ENCODE measurements at places on chromosomes 5 and 9. TPM values are rescaled to one million over a fixed set of nuclear protein-coding genes. Genes with fewer than 3 reads are reported as not detected.

SLC27A4 gene
- polyA plus RNA-seq: 15.2 TPM

SPINK1 gene
- 61.4 TPM for polyA plus RNA-seq

EDIL3 gene
- 62.6 TPM for polyA plus RNA-seq

OCLN gene
- polyA plus RNA-seq: 40.8 TPM

PCDHB10 gene
- polyA plus RNA-seq: 7.9 TPM

ANAPC2 gene
- 31.9 TPM for polyA plus RNA-seq

RBM27 gene
- polyA plus RNA-seq: 28.5 TPM

CARTPT gene
- not detected for polyA plus RNA-seq

LCN9 gene
- polyA plus RNA-seq: not detected

SARDH gene
- 9.3 TPM for polyA plus RNA-seq

TMC1 gene
- 0.94 TPM for polyA plus RNA-seq

PHYHD1 gene
- 54.4 TPM for polyA plus RNA-seq

DOLPP1 gene
- 20.2 TPM for polyA plus RNA-seq

DNAH5 gene
- polyA plus RNA-seq: 2.5 TPM

SLC36A2 gene
- polyA plus RNA-seq: 7.4 TPM

KCTD16 gene
- 2.8 TPM for polyA plus RNA-seq

DNA sequence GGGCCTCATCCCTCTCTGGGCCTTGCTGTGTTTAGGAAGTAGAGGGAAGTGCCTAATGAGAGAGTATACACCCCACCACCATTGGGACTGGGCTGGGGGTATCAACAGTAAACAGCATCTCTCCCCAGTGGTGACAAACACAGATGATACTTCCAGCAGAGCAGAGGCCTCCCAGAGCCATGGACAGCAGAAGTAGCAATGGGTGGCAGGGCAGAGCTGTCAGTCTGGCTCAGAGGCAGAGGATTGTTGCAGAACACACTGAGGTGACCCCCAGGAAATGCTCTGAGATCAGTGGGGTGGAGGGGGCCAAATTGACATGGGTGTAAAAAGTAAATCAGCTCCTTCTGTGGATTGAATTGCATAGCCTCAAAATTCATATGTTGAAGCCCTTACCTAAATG lies 12.1 kb upstream of the P4HA2 start:
- no peak for DNase-seq

GRCh38 chr5:121188849-121189248 lies 662.8 kb upstream of the FTMT start:
- no peak for DNase-seq

GRCh38 chr9:20290257-20290656 lies 332.0 kb downstream of the MLLT3 start:
- no peak for DNase-seq

GRCh38 chr5:43078956-43079355 lies 38.8 kb upstream of the ANXA2R start:
- DNase-seq: no peak

DNA sequence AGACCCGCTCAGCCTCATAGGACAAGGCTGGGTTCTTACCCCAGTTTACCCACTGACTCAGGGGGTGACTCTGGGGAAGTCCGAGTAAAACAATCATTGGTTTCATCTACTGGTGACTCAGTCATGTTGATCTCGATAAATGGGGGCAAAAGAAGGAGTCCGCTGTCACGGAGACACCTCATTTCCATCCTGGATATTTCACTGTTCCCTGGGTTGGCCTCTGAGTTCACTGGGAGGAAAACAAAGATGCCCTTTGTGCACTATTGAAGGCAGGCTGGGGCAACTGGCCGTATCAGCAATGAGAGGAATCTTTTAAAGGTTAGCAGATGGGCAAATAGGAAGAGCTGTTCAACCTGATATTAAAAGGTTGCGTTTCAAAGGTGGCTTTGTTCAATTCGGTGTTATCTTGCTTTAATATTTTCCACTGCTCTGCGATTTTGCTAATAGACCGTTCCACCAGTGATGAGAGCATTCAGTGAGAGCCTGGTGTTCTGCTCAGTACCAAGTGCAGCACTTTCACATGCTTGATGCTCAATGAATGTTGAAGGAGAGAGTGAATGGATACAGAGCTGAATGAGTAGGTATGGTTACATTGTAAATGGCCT lies 110.2 kb upstream of the EGFLAM start:
- no peak for DNase-seq

- DNase-seq: no peak
Measured at GRCh38 chr9:111783424-111783823, 11.3 kb downstream of the SHOC1 start.

DNA sequence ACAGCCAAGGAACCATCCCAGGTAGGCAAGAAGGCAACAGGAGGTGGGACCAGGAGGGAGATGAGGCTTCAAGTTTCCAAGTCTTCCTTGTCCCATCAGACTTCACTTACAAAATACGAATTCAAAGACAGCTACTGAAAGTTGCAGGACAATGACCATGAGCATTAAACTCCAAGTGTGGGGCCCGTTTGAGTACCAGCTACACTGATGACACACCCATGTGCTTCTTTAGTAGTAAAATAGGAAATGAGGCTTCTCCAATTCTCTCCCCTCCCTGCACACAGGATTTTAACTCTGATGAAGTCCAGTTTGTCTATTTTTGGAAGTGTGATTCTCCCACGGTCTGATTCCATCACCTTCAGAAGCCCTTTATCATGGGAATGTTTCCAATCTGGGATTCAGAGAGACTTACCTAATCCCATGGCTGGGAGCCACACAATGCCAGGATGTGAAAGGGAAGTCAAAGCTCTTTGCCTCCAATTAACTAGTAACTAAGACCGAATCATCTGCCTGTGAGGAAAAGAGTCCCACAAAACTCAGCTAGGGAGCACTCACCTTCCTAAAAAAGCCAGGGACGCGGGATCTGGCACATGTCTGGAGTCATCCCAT lies 222.8 kb upstream of the MSX2 start:
- DNase-seq: no peak

GRCh38 chr5:135130261-135131215 lies 96.5 kb upstream of the PITX1 start:
- no peak for DNase-seq

GRCh38 chr9:136981588-136982231 lies 1.1 kb upstream of the LCNL1 start:
- no peak for DNase-seq

GRCh38 chr9:22175972-22176545 lies 167.0 kb upstream of the CDKN2B start:
- DNase-seq: no peak

DNA sequence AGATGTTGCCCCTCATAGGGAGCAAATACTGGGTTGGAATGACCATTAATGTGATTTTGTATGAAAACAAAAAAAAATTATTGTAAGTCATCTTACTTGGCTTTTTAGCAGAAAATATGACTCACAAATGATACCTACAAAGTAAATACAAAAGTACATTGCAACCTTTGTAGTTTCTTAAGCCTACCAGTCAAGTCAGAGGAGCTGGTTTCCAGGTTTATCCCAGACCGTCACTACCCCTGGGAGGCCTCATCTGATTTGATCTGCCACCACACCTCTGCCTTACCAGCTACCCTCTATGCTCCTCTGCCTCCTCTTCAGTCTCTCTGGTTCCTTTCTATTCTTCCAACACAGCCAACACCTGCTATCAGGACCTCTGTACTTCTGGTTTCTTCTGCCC lies 349.9 kb upstream of the CCNH start:
- DNase-seq: no peak

DNA sequence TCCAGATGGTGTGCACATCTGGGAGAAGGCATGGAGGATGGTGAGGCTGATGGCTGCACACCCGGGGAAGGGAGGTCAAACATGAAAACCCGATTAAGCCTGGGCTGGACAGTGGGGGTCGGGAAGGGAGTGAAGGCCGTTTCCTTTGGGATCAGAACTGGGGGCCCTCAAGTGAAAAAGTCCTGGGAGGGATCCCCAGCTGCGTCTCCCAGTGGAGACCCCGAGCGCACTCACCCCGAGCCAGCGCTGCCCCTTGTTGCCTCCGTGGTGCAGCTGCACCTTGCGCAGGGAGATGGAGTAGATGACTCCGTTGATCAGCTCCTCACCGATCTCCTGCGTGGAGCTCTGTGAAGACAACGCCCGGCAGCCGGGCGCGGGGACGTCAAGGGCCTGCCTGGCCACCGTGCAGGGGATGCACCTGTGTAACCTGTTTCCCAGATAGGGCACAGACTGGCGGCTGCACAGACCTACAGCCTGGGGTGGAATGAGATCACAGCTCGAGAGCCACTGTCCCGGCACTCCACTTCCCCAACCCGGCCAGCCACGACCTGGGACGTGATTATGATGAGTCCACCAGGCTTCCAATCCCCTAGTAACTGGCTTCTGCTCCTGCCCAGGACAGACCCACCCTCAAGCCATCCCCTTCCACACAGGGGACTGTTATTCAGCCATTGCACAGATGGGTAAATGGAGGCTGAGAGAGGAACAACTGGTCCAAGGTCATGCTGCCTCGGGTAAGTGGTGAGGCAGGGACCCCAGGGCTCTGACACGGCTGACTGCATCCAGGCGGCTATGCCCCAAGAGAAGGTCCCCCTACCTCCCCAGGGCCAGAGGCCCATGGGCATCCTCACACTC lies 9.0 kb downstream of the RALGDS start:
- no peak for DNase-seq

DNA sequence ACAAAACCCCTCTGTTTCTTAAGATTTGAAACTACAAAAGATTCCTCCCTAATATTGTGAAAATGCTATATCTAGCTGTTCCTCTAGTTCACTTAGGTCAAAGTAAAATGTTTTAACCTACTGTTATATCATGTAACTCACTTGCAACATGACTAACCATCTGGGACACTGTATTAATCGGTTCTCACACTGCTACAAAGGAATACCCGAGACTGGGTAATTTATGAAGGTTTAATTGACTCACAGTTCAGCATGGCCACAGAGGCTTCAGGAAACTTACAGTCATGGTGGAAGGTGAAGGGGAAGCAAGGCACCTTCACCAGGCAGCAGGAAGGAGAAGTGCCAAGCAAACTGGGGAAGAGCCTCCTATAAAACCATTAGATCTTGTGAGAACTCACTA lies 34.7 kb downstream of the DIMT1 start:
- no peak for DNase-seq

DNA sequence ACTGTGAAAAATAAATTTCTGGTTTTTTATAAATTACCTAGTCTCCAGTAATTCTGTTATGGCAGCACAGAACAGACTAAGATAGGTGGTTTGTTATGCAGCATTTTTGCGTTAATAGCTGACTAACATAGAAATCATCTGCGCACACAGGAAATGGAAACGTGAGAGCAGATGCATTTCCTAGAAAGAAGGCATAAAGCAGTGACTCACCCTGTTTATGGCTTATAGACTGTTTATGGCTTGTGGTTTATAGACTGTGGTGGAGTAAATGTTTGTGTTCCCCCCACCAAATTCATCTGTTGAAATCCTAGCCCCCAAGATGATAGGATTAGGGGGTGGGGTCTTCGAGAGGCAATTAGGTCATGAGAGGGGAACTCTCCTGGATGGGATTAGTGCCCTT lies 18.3 kb upstream of the OSMR start:
- DNase-seq: no peak

DNA sequence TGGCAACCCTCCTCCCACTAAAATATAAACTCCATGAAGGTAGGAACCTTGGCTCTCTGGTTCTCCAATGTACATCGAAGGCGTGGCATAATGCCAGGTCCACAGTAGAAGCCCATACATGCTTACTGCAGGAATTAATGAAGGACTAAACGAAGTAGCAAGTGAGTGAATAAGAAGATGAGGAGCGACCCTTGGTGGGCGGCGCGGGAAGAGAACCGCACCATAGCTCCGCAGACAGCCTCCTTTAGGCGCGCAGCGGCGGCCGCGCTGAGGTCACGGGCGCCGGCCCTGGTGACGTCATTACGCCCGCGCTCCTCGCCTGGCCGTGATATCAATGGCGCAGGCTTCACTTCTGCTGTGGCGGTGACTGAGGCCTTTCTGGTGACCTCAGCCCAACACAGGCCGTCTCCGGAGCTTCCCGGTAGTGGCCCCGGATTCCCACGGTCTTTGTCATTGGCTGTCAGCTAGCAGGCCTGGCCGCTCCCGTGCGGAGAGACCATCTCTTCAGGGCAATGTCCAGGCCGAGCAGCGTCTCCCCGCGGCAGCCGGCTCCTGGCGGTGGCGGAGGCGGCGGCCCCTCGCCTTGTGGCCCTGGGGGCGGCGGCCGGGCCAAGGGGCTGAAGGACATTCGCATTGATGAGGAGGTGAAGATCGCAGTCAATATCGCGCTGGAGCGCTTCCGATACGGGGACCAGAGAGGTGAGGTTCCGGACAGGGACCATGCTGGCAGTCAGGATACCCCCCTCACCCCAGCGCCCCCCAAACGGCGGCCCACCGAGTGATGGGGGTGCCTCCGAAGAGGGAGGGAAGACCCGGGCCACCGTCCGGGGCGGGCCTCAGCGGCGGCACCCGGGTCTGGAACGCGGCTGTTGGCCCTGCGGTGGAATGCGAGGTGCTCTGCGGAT lies at the start of gene YTHDC2:
Gene YTHDC2 (plus strand): TSS at position 311 of the 905 bp plus-strand sequence. CDS start 202 bp downstream, at position 513.
- peak; percentile 65 for DNase-seq

- no peak for DNase-seq
Measured at GRCh38 chr5:36177715-36178523, 26.0 kb downstream of the SKP2 start.

- no peak for DNase-seq
Measured at GRCh38 chr9:75053869-75054268, 25.8 kb upstream of the CARNMT1 start.

DNA sequence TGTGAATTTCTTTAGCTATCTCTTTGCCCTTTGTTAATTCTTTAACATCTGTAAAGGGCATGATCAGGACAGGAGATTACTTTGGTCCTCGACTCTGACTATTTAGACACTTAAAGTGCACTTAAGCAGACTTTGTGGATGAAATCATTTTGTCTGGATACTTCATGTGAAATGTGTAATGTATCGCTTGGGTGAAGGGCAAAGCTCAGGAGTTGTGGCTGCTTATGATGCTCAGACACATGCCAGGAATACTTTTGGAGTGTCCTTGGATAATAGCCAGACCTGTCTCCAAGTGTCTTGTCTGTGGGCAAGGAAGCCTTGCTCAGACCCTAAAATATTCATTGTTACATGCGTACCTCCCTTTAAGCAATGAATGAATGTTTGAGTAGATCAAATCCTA lies 87.8 kb downstream of the RAI14 start:
- no peak for DNase-seq

- no peak for DNase-seq
Measured at GRCh38 chr9:33437898-33438297, 9.5 kb downstream of the AQP3 start.

GRCh38 chr9:134678206-134678605 lies 36.6 kb downstream of the COL5A1 start:
- no peak for DNase-seq

DNA sequence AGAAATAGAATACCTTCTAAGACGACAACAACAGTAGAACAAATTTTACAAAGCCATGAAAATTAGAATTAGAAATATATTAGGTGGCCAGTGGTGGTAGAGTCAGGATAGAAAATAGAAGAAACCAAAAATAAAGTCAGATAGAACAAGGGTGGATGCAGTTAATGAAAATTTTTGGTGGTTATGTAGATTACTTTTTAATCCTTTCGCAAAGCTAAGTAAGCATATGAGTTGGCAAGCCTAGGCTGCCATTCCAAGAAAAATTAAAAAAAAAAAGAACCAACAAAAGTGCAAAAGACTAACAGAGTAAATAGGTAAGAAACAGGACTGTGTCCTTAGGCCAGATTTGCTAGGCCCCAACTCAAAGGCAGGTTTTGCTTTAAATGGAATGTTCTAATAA lies 56.8 kb downstream of the PCSK5 start:
- DNase-seq: no peak

All from right renal cortex interstitium (tissue), 3 donors.